ENCODE measurements at places on chromosomes 1 and 21.

GRCh38 chr1:206702803-206703202, 18.1 kb downstream of the MAPKAPK2 start:
- no peak for DNase-seq

GRCh38 chr1:84613026-84613425, 38.8 kb upstream of the CTBS start:
- DNase-seq: no peak

DNA sequence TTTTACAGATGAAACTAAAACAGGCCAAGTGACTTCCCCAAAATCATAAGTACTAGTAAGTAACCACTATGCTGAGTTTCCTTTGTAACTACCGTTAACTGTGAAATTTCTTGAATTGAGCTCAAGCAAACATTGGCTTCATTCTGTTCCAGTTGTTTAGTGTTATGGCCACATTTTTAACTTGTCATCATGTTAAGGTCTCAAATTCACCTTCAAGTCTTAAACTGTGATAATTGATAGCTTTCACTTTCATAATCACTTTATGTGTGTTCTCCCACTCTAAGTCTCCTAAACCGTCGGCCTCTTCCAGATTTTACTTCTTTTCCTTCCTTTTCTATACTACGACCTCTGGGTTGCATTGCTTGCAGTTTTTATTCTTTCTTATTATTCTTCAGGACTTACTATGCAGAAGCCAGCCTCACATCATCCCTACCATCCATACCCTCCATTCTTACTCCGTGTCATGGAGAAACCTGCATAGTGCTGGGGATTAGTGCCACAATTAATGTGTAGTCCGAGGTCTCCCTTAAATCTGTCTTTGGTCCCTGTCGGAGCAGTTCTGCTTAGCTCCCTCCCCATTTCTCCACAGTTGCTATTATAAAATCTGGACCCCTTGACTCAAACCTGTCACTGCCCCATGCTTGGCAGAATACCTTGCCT, 5.8 kb downstream of the KIF1B start:
- no peak for DNase-seq

- DNase-seq: peak; percentile 11
Measured at GRCh38 chr1:66503841-66504470, 30.0 kb upstream of the SGIP1 start.

DNA sequence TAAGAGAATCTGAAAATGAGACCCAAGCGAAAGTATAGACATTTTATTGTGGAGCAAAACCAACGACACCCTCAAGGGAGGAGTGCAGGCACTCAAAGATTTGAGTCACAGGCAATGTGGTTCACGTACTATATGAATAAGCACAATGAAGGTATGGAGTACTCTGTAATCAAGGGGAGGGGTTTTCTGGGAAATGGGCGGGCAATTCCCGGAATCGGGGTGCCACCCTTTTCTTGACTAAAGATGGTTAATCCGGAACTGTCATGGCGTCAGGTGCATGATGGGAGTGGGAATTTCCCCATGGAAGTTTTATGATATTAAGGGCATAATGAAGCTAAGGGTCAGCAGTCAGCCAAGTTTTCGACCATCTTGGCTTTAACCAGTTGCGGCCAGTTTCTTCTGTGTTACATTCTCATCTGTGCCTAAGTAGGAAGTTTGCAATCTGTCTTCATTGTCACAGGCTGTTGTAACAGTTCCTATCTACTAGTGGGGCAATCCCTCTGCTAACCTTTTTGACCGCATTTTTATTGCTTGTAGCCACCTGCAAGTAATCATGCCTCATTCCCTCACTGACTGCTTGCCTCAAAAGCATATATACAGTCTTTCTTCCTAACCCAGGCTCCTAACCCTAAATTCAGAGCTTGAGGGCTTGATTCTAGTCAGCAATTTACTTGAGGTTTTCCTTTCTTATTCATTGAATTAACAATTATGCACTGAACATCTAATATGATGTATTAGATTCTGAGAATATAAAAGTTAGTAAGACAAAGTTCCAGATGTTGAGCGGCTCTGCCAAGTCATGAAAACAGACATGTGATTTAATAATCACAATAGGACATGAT, 775 bp upstream of the AIM2 start:
- peak; percentile 96 for DNase-seq

GRCh38 chr1:80769208-80769750, 1031.5 kb upstream of the ADGRL2 start:
- DNase-seq: no peak

All from CD4-positive, alpha-beta T cell treated with Interleukin-1 beta for 1 hour (primary cell).